ENCODE measurements at places on chromosomes 4 and X.

DNA sequence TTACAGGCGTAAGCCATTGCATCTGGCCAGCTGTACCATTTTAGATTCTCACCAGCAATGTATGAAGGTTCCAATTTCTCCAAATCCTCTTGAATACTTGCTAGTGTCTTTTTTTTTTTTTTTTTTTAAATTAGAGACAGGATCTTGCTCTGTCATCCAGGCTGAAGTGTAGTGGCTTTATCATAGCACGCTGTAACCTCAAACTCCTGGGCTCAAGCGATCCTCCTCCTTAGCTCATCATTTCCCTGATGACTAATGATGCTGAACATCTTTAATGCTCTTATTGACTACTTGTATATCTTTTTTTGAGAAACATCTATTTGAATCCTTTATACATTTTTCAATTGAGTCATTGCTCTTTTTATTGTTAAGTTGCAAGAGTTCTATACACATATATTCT is 40.3 kb downstream of the HDAC8 start:
- no peak for DNase-seq

DNA sequence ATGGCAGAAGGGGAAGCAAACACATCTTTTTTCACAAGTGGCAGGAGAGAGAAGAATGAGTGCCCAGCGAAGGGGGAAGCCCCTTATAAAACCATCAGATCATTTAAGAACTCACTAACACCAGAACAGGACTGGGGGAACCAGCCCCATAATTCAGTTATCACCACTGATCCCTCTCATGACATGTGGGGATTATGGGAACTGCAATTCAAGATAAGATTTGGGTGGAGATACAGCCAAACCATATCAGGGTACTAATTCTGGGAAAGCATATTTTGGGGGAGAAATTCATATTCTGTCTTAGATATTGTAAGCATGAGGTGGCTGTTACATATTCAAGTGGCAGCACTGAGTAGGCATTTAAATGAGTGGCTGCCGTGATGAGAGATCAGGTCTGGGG is 87.8 kb downstream of the RAPGEF2 start:
- no peak for DNase-seq

DNA sequence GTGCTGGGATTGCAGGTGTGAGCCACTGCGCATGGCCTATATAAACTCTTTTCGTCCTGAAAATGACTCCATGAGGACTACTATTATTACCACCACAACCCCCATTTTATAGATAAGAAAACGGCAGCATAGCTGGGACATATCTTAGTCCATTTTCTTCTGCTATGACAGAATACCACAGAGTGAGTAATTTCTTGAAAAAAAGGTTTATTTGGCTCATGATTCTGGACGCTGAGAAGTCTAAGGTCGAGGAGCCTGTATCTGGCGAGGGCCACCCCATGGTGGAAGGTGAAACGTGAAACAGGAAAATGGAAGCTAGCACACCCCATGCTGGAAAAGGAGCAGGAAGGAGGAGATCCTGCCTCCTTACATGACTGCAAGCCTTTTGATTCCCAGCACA is 68.9 kb downstream of the SMIM20 start:
- DNase-seq, result no peak

DNA sequence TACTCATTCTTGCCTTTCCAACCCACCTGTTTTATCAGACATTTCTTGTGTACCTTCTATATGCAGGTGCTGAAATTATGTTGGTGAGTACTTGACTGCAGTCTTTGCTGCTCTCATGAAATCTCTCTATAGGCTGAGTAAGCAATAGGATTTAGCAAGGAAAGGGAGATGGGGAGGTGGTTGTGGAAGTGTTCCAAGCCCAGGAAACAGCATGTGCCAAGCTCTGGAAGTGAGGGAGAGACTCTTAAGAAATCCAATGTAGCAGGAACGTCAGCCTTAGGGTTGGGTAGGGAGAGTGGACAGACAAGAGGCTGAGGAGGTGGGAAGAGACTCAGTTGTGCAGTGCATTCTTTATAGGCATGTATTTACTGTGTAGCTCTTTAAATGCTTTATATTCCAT is 5.6 kb downstream of the SEPTIN11 start:
- DNase-seq, result no peak

GRCh38 chrX:1546691-1547251 is 9.8 kb upstream of the P2RY8 start:
- no peak for DNase-seq

GRCh38 chr4:47664051-47664826 is 173.6 kb downstream of the CORIN start:
- no peak for DNase-seq

DNA sequence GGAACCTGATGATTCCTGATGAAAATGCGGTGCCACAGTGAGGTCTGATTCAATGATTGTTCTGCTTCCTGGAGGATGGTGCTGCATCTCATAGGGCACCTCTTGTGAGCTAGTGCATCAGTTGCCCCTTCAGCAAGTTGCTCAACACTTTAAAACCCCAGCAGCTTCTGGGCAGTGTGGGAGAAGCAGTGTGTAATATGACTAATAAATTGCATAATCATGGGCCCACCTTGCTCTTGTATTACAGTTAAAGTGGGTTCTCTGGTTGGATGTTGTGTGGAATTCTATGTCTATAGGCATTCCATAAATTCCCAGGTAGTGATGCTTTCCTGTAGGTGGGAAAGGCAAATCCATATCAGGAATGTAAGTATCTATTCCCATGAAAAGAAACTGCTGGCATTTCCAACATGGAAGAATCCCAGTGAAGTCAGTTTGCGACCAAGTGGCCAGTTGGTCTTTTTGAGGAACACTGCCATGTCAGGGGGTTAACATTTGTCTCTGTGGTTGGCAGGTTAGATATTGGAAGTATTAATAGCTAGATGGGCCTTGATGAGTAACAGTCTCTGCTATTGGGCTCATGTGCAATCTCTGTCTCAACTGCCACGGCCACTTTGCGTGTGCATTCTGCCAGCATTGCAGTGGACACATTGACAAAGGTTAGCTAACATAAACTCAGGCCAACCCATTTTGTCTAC is 121.1 kb upstream of the OTUD4 start:
- no peak for DNase-seq

- DNase-seq, result no peak
Observed at GRCh38 chrX:10900585-10901289, 210.4 kb upstream of the HCCS start.

GRCh38 chr4:55884093-55884850 is 30.8 kb downstream of the EXOC1 start:
- no peak for DNase-seq

- no peak for DNase-seq
Observed at GRCh38 chrX:113833096-113834055, 750.5 kb upstream of the HTR2C start.

- DNase-seq, result no peak
Observed at GRCh38 chr4:182142176-182143085, 100.8 kb upstream of the TENM3 start.

- peak; percentile 31 for DNase-seq
Observed at GRCh38 chr4:156971676-156972378, at the start of gene PDGFC. TSS of gene PDGFC (minus strand) at chr4:156971799. CDS start at chr4:156970903, 896 bp downstream.

- DNase-seq, result no peak
Observed at GRCh38 chr4:126738926-126739325, 893.8 kb upstream of the INTU start.

DNA sequence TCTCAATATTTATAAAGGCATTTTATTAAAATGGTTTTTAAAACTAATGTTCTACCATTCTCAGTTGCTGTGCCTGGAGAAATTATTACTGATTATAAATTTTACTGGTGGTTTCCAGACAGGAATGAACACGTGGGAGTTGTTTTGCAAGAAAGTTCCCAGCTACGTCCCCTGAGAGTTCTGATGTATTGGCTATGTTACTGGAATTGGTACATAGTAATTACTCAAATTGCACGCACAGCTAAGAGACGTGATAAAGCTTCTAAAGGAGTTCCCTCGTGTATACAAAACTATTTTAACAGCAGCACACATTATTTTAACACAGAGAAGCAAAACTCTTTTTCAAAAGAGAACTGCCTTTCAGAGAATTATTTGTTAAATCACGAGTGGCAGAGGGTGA is 292.2 kb downstream of the NLGN4X start:
- DNase-seq, result no peak

GRCh38 chr4:125393825-125394224 is 79.1 kb downstream of the FAT4 start:
- DNase-seq, result no peak

- no peak for DNase-seq
Observed at GRCh38 chrX:13158911-13159310, 114.5 kb upstream of the FAM9C start.

- no peak for DNase-seq
Observed at GRCh38 chrX:44992775-44993174, 119.8 kb downstream of the KDM6A start.

DNA sequence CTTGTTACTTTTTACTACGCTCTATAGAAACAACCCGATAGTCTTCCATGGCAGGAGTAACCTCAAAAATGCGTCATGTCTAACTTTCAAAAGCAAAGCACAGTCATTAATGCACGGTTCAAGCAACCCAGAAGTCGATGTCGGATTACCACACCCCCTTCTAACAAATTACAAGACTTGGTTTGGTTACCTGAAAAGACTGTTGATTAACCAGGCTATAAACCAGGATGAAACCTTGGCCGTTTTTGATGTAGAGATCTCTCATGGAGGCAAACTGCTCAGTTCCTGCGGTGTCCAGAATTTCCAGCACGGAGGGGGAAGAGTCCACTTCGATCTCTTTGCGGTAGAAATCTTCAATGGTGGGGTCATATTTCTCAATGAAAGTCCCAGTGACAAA is 2.4 kb downstream of the RAP2C start:
- DNase-seq, result no peak

GRCh38 chr4:181956512-181956911 is 286.7 kb upstream of the TENM3 start:
- DNase-seq, result no peak

- DNase-seq, result no peak
Observed at GRCh38 chr4:14383652-14384051, 618.6 kb upstream of the CPEB2 start.

GRCh38 chr4:36208893-36209473 is 35.3 kb downstream of the ARAP2 start:
- no peak for DNase-seq

- DNase-seq, result peak; percentile 77
Observed at GRCh38 chr4:38856524-38857337, at the start of gene TLR6. TSS of gene TLR6 (minus strand) at chr4:38856817. CDS start at chr4:38829473, 27,344 bp downstream.

All from tibial nerve (tissue), 4 donors.